ENCODE measurements at places on chromosomes 11 and 22. TPM values are rescaled to one million over a fixed set of nuclear protein-coding genes. Genes with fewer than 3 reads are reported as not detected.
A peak's percentile ranks its signal among the peaks of the same experiment; 100 is the strongest.

GRCh38 chr11:85768473-85769146 is 42.3 kb downstream of the SYTL2 start:
- no peaks in the 10 kb centered on the region for H3K27me3 ChIP-seq
- no peaks in the 10 kb centered on the region for H3K36me3 ChIP-seq
- H3K27ac ChIP-seq = no peak overlapping the region
- H3K4me1 ChIP-seq = peaks cover 9% of the 10 kb centered on the region
- DNase-seq = no peak
- H3K4me3 ChIP-seq = no peak overlapping the region

GRCh38 chr11:92752122-92752521 is 217.3 kb upstream of the MTNR1B start:
- no peaks in the 10 kb centered on the region for H3K36me3 ChIP-seq
- no peaks in the 10 kb centered on the region for H3K27me3 ChIP-seq
- H3K27ac ChIP-seq = no peak overlapping the region
- H3K4me3 ChIP-seq = no peak overlapping the region
- DNase-seq = no peak

DNA sequence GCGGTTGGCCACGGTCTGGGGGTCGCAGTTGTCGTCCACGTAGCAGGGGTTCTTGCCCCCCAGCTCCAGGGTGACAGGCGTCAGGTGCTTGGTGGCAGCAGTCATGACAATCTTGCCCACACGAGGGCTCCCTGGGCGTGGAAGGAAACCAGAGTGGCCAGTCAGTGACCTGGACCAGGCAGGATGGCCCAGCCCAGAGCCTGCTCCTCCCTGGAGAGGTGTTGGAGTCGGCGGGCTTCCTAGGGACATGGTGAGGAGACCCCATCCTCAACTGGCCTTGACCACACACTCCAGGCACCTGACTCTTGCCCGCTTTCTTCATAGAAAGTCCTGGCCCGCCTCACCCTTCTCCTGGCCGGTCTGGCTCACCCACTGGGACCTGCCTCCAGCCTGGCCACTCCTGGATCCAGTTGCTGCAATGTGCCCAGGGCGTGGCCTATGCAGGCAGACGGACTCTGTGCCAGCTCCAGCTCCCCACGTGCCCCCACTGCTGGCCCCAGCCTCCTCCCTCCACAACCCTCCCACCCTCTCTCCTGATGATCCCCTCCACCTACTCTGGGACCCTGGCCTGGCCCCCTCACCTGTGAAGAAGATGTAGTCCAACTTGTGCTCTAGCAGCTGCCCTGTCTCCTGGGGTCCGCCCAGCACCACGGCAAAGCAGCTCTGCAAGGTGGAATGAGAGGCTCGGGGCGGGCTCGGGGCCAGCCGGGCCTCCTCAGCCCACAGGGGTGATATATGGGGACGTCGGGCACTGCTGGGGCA is 8.7 kb downstream of the ALDH3B2 start:
- H3K4me1 ChIP-seq = no peaks in the 10 kb centered on the region
- H3K27me3 ChIP-seq = no peaks in the 10 kb centered on the region
- DNase-seq = peak; percentile 59
- H3K4me3 ChIP-seq = no peak overlapping the region

GRCh38 chr11:65180877-65181568 is 705 bp upstream of the CAPN1 start:
- H3K4me3 ChIP-seq = peak overlapping the region; percentile 79
- H3K27me3 ChIP-seq = no peaks in the 10 kb centered on the region
- DNase-seq = peak; percentile 44

OR5P2 gene
- total RNA-seq = not detected

DNA sequence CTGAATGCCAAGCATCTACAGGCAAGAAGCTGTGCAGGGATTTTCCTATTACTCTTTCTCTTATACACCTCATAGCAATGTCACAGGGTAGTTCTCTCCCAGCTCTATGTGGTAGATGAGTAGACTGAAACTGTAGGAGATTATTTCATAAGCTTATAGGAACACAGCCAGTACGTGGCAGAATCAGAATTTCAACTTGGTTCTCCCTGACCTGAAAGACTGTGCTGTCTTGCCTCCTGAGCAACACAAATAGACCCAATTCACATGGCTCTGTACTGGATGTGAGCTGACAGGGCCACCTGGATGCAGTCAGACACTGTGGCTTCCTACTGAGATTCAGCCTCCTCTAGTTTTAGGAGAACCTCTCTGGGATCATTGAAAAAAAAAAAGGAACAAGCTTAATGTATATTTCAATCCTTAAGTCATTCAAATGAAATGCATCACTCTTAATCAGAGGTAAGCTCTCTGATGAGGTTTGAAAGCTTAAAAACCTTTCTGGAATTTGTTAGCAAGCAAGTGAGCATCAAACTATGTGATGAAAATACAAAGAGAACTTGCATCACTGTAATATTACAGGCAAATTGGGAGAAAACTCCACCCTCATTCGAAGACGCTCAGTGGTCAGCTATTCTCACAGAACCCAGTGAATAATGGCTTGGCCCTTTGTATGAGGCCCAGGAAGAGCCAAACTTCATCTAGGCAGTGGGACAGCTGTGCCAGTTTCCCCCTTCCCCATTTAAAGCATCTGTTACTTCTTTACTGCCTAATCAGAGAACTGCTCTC is 1039.3 kb downstream of the NTM start:
- no peak overlapping the region for H3K4me3 ChIP-seq
- no peaks in the 10 kb centered on the region for H3K27me3 ChIP-seq
- H3K4me1 ChIP-seq = no peaks in the 10 kb centered on the region
- H3K36me3 ChIP-seq = no peaks in the 10 kb centered on the region
- no peak for DNase-seq

SORL1 gene
- total RNA-seq = 30.0 TPM

DNA sequence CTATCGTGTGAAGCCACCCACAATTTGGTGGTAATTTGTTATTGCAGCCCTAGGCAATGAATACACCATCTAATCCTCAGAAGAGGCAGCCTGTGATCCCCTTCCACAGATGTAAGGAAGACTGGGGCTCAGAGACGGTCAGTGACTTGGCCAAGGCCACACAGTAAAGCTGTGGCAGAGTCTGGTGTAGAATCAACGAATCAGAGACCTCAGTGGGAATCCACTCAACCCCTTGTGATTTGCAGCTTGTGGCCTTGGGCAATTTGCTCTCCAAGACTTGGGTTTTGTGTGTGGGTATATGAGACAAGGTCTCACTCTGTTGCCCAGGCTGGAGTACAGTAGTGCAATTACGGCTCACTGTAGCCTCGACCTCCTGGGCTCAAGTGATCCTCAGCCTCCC is 1.9 kb downstream of the LGALS2 start:
- DNase-seq = no peak
- no peaks in the 10 kb centered on the region for H3K36me3 ChIP-seq
- H3K27ac ChIP-seq = no peak overlapping the region
- no peak overlapping the region for H3K4me3 ChIP-seq
- H3K4me1 ChIP-seq = no peaks in the 10 kb centered on the region

DNA sequence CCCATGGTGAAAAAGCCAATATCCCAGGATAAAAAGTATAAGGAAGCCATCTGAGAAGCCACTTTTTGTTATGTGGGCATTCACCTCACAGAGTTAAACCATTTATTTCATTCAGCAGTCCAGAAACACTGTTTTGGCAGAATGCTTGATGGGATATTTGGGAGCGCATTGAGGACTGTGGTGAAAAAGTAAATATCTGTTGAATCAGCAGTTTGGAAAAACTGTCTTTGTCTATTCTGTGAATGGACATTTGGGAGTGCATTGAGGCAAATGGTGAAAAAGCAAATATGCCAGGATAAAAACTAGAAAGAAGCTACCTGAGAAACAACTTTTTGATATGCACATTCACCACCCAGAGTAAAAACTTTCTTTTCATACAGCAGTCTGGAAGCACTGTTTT is 276.2 kb upstream of the TRIM48 start:
- no peaks in the 10 kb centered on the region for H3K36me3 ChIP-seq
- no peaks in the 10 kb centered on the region for H3K4me1 ChIP-seq
- H3K4me3 ChIP-seq = no peak overlapping the region
- H3K27me3 ChIP-seq = no peaks in the 10 kb centered on the region

NUP50 gene
- 120 TPM for total RNA-seq

DNA sequence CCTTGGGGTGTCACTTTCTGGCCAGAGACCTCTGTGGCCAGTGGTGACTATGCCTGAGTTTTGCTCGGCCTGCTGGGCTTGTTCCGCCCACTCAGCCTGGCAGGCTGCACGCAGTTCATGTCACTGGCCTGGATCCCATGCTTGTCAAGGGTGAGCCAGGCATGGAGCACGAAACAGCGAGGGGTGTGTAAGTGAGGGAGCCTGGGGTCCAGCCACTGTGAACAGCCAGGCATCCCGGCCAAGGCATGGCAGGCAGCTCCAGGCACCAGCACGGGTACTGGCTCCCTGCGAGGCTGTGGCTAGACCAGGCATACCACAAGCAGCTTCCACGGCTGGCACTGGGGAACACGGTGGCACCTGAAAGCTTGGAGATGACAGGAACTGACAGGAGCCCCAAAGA is 214.3 kb downstream of the LRRC4C start:
- no peak overlapping the region for H3K27ac ChIP-seq
- no peak overlapping the region for H3K4me3 ChIP-seq
- H3K27me3 ChIP-seq = no peaks in the 10 kb centered on the region
- no peaks in the 10 kb centered on the region for H3K36me3 ChIP-seq
- H3K4me1 ChIP-seq = no peaks in the 10 kb centered on the region
- no peak for DNase-seq

- no peaks in the 10 kb centered on the region for H3K4me1 ChIP-seq
- H3K27ac ChIP-seq = no peak overlapping the region
- no peak overlapping the region for H3K4me3 ChIP-seq
- no peaks in the 10 kb centered on the region for H3K27me3 ChIP-seq
- DNase-seq = no peak
Measured at GRCh38 chr22:32446321-32446720, 17.9 kb downstream of the BPIFC start.

GRCh38 chr22:49594078-49594477 is 233.6 kb downstream of the BRD1 start:
- H3K4me3 ChIP-seq = no peak overlapping the region
- H3K4me1 ChIP-seq = no peaks in the 10 kb centered on the region
- DNase-seq = no peak
- H3K36me3 ChIP-seq = no peaks in the 10 kb centered on the region
- no peak overlapping the region for H3K27ac ChIP-seq
- no peaks in the 10 kb centered on the region for H3K27me3 ChIP-seq

CDCA5 gene
- 28.5 TPM for total RNA-seq

DNA sequence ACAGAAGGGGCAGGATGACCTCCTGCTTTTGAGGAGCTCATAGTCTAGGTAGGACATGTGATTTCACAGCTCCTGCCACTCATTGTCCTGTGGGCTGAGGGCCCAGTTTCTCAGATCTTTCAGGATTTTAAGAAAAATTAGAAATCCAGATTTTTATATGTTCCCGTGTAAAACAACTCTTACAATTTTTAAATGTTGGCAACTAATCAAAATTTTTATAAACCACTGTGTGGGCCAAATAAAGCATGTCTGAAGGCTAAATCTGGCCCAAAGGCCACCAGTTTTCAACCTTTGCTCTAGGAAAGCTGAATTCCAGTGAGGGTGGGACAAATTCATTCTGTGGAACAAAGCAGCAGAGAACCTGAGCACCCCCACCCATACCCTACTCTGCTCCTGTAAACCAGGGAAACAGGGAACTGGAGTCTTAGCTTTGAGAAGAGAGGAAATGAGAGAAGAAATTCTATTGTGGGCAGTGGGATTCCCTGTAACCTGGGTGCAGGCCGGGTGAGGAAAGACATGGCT is 20.6 kb downstream of the LRRC32 start:
- no peaks in the 10 kb centered on the region for H3K36me3 ChIP-seq
- H3K27me3 ChIP-seq = no peaks in the 10 kb centered on the region
- H3K27ac ChIP-seq = no peak overlapping the region
- no peak overlapping the region for H3K4me3 ChIP-seq
- no peak for DNase-seq

DNA sequence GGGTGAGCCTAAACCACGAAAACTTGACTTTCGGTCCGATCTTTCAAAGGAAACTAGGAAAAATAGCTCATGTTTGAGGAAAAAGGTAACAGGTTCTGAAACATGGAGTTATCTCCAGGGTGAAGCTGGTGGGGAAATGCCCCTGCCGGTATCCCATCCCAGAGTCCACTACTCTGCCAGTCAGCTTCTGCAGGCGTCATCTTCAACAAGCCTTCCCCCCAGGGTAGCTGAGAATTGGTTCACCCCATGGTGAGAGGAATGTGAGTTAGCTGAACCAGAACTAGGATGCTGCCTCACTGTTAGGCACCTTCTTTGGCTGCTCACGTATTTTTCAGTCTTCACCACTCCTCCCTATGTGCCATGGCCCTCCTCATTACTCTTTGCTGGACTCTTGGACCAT is 1.1 kb downstream of the GVQW3 start:
- H3K27me3 ChIP-seq = no peaks in the 10 kb centered on the region
- H3K36me3 ChIP-seq = no peaks in the 10 kb centered on the region
- no peak overlapping the region for H3K27ac ChIP-seq
- H3K4me3 ChIP-seq = no peak overlapping the region
- H3K4me1 ChIP-seq = peaks cover 14% of the 10 kb centered on the region

All from testis (tissue), 5 donors.